Effector memory CD4-positive, alpha-beta T cell (primary cell): ENCODE measurements at places on chromosomes 4 and X.

GRCh38 chr4:137238456-137239162 is 293.7 kb downstream of the PCDH18 start:
- no peak for DNase-seq

DNA sequence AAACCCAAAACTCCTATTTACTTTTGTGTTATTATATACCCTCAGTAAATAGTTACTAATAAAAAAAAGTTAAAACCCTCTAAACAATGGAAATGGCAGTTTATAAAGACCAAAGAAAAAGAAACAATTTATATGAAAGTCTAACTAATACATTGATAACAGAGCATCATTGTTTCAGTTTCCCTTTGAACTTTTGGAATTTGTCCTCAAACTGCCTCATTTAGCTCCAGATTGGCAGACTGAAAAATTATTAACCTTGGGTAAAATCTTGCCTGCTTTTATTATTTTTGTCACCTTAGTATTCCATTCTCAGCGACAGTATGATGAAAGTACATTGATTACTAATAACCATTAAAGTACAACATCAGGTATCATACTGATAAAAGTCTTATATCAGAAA is 124.0 kb downstream of the PDE5A start:
- no peak for DNase-seq

- DNase-seq = no peak
Measured at GRCh38 chr4:7460566-7460965, 25.8 kb upstream of the PSAPL1 start.

GRCh38 chrX:30713061-30713525 is 59.9 kb downstream of the GK start:
- DNase-seq = peak; percentile 13

- no peak for DNase-seq
Measured at GRCh38 chr4:112449708-112450107, 66.3 kb downstream of the NEUROG2 start.

DNA sequence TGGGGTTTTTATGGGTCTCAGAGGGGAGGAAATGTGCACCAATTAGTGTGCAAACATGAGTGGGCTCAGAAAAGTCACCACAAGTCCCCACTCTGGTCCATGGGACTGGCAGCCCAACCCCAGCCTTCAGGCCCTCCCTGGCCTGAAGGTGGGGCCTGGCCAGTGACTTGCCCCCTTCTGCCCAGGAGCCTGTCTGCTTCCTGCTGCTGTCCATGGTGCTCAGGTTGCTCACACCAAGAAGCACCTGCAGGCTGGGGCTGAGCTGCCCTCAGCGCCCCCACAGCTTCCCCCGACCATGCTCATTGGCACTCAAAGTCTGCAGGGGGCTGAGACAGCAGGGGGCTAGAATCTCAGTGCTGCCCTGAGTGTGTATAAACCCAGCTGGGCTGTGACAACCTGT is 30.6 kb upstream of the GC start:
- DNase-seq = no peak

DNA sequence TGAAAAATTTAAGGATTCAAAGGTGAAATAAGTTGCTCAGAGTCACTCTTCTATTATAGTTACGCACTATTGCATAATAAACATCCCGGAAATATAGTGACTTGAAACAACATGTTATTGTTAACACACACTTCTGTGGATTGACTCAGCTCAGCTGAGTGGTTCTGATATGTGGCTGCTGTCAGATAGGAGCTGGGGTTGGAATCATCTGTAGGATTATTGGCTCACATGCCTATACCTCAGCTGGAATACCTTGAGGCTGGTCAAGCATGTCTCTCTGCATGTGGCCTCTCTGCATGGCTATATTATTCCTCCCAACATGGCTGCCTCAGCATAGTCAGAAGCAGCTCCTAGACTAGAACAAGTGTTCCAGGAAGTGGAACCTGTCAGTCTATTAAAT is 486.7 kb upstream of the MAGEB2 start:
- DNase-seq = no peak

DNA sequence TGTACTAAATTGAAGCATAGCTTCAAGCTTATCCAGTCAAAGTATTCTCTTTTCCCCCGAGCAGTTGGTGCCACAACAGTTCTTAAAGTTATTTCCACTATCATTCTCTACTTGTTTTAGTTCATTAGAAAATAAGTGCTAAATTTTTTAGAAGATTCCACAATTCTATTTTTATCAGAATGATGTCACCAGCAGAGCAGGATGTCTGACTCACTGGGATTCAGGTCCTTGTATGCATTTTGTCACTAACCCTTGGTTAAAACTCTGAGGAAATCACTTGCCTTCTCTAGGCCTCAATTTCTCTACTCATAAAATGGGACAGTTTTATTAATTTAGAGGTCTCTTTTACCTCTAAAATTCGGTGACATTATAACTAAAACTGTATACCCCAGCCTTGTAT is 3.4 kb downstream of the DDX53 start:
- DNase-seq = no peak
